Astrocyte of the spinal cord (primary cell): ENCODE measurements at places on chromosomes 7 and 10.

DNA sequence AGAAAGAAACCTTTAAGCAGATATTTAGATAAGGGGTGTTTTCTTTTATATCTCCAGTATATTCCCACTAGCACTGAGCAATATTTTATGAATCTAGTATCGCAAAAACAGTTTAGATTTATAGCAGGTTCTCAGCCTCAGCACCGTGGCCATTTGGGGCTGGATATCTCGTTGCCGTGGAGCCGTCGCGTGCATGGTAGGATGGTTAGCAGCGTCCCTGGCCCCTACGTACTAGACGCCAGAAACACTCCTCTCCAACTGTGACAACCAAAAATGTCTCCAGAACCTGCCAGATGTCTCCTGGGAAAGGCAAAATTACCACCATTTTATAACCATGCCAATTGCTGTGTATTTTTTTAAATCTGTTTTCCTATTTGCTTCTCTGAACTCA lies 172.9 kb downstream of the CACNB2 start:
- no peak for DNase-seq

DNA sequence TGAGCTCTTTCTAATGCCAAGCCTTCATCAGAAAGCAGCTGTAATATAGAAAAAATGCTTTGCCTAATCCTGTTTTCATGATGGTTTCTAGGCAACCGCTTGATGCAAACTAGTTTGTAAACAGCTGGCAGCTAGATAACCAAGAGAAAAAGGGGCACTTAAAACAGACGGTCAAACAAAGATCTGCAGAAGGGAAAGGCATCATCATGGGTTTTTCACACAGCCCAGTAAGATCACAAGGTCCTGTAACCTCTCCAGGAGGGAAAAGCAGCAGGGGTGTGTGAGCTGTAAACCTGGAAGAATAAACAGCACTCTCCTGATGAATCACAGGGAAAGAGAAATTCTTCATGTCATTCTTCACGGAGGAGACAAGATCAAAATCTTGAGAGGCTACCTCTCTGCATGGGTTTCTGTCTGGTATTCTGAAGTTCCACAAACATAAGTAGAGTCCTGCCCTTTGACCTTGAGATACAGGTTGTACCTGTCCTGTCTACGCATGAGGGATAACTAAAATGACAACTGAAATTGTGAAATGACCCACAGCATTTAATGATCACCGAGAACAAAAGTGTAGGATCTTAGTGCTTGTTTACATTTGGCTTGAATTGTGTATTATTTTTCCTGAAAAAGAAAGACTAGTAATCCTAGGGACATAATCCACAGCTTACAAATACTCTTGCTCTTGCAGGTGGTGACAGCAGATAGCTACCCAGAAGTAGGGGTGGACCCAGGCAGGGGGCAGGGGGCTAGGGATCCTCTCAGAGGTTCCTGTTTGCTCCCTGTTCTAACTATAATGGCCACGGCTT lies 48.0 kb downstream of the CREB3L2 start:
- DNase-seq, result peak; percentile 89

DNA sequence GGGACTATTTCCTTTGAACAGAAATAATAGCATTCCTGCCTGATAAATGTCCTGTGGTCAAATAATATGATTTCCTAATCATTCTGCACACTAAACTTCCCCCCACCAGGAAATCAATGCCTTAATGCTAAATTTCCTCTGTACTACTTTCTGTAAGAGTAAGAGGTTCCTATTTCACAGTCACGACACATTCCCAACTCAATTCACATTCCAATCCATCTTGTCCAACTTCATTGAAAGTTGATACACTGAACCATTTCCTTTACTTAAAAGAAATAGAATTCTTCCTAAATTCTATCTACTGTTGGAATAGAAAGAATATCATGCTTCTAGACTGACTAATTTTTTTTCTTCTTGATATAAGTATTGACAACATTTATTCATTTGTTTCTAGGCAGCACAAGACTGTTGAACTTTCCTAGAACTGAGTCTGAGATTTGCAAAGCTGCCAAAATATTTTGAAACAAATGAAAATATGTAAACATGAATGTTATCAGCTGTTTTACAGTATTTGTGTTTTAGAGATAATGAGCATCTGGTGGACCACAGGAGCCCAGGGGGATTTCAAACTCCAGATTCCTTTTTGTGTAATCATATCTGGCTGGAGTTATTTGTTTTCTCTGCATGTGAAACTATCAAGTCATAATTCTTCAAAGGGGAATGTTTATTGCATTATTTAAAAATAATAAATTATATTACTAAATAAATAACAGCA lies 121.5 kb downstream of the TPST1 start:
- DNase-seq, result peak; percentile 71

DNA sequence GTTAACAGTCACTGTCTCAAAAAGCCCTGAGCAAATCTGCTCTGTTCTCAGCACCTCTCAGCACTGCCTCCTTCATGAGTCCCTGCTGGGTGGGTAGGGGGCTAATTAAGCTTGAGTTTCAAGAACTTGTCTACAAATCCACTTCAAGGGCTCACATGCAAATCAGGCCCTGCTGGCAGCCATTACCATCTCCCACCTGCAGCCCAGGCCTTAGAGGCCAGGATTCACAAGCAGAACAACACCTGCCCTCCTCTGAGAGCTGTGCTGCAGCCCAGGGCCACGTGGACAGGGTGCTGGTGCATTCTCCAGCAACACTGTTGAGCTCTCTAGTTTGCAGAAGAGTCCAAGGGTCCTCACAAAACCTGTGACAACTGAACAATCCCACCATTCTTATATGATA lies 119.2 kb downstream of the DPP6 start:
- no peak for DNase-seq

DNA sequence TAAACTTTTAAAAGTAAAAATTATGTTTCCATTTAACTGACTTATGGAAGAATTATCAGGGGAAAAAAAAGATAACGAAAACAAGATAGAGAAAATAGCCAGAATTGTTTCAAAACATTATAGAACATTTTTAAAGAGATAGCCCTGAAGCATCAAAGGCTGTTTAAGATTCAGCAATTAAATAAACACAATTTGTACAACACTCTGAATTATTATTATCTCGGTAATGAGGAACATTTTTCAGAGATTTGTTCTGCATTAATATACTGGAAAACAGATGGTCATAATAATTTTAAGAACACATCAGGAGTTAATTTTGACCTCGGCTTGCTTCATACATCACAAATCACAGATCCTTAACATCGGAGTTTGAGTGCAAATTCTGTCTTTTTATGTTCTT lies 643.8 kb downstream of the SORCS1 start:
- no peak for DNase-seq

DNA sequence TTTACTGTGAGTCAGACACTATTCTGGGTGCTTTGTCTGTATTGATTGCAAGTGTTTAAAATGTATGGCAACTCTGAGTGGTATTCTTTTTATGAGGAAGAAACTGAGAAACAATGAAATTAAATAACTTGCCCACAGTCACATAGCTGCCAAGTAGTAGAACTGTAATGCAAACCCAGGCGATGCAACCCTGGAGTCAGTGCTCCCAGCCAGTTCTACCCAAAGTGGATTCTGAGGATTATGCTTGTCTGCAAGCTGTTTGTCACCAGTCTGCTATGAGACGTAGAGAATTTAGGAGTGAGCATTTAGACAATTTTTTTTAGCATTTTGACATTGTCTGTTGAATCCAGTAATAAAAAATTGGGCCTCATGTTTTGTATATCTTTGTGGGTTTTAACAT lies 306.0 kb upstream of the LRGUK start:
- no peak for DNase-seq

DNA sequence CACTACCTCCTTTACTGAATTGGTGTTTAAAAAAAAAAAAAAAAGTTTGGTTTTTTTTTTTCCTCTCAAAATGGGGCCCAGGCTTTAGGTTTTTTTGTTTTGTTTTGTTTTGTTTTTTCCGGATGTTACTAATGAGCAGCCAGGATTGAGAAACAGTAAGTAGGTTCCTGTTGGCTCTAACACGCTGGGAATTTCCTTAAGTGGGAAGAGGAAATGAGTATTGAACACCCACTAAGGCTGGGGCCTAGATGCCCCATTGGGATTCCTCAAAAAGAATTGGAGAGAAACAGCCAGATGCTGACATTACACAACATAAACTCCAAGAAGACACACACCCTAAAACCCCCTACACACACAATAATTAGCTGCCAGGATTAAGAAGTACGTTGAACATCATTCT lies 102.2 kb upstream of the NANOS1 start:
- DNase-seq, result no peak

- DNase-seq, result no peak
Measured at GRCh38 chr10:18508587-18508986, 142.8 kb downstream of the NSUN6 start.

GRCh38 chr7:139032473-139032872 lies 3.4 kb downstream of the ZC3HAV1L start:
- no peak for DNase-seq

DNA sequence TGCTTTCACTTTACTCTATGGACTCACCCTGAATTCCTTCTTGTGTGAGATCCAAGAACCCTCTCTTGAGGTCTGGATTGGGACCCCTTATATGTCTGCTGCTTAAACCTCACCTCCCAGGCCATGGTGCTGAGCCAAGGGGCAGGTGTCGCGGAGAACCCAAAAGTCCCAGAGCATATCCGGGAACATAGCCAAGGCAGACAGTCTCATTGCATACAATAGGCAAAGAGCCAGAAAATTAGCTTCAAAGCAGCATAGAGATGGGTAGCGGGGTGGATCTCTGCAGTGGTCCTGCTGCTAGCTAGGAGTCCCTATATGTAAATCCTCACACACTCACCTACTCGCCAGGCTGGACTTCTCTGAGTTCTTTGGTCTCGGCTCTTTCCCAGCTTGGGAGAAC lies 5.5 kb downstream of the CCL24 start:
- no peak for DNase-seq

GRCh38 chr7:101869026-101869900 lies 51.8 kb downstream of the CUX1 start:
- DNase-seq, result no peak

DNA sequence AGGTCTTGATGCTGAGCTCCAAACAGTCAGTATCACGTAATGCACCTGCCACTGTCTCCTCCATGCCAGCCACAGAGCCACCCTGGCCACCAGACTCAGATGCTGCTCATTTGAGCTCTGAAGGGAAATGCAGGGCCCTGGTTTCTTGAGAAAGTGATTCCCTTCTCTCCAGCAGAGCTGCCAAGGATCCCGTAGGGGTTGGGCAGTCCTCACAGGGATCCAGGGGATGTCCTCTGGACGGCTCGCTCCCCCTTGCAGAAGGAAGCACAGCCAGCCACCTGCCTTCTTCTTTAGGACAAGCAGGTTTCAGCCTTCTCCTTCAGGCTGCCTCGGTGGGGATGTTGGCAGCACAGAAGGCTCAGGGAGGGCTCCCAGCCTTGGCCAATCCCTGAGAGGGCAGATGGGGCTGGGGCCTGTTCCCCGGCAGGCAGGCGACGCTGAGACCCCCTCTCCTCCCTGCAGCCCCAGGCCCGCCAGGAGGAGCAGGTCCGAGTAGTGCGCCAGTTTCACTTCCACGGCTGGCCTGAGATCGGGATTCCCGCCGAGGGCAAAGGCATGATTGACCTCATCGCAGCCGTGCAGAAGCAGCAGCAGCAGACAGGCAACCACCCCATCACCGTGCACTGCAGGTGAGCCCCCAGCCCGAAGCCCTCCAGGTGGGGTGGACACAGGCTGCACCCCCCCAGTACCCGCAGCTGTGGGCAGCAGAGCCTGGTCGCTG lies 48.9 kb downstream of the MKI67 start:
- DNase-seq, result no peak

DNA sequence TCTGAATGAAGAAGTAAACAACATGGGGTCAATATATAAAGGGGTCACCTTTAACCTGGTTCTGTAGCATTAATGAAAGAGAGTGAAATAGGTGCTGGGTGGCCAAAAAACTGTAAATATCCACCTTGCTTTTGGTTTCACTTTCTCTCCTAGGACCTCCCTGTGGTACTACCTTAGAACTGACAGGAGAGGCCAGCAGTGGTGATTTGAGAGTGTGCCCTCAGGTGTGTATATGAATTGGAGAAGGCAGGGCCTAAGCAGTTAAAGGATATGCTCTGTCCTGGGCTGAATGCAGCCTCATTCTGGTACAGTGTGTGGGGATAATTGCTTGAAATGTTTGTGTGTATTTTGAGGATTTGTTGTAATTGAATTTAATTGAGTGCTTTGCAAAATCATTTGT lies 62.0 kb downstream of the BBS9 start:
- no peak for DNase-seq

DNA sequence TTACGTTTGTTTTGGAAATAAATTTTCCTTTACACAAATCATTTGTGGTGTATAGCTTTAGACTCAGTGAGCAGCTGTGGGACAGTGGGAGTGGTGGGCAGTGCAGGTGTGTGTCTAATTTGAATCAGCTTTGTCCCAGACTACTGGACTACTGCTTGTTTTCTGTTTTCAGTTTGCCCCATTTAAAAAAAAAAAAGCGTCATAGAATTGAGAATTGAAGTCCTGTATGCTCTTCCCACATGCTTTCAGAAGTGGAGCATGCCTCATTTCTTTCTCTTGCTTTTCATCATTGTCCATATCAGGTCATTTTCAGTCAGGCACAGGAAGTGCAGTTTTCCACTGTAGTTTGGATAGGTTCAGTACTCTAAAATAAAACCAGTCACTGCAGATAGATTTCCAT lies 66.1 kb downstream of the SHH start:
- DNase-seq, result no peak

DNA sequence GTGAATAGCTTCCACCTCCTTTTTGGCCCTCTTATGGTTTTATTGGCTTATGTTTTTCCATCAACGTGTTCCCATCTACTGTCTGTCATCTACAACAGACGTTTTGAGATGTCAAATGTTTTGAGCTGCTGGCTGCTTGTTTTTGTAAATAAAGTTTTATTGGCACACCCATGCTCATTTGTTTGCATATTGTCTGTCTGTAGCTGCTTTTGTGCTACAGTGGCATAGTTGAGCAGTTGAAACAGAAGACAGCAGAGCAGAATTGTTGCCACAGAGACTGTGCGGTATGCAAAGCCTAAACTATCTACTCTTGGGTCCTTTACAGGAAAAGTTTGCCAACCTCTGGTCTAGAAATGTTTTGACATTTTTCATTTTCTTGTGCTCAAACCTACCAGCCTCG lies 88.7 kb downstream of the VPS50 start:
- no peak for DNase-seq

GRCh38 chr7:18320971-18321567 lies 174.5 kb upstream of the HDAC9 start:
- DNase-seq, result peak; percentile 66
